ENCODE measurements at places on chromosomes 1 and 21.

GRCh38 chr1:95122151-95122697 is 5.1 kb downstream of the TLCD4 start:
- DNase-seq, result no peak

GRCh38 chr1:54996359-54996868 is 2.3 kb upstream of the BSND start:
- peak; percentile 82 for DNase-seq

DNA sequence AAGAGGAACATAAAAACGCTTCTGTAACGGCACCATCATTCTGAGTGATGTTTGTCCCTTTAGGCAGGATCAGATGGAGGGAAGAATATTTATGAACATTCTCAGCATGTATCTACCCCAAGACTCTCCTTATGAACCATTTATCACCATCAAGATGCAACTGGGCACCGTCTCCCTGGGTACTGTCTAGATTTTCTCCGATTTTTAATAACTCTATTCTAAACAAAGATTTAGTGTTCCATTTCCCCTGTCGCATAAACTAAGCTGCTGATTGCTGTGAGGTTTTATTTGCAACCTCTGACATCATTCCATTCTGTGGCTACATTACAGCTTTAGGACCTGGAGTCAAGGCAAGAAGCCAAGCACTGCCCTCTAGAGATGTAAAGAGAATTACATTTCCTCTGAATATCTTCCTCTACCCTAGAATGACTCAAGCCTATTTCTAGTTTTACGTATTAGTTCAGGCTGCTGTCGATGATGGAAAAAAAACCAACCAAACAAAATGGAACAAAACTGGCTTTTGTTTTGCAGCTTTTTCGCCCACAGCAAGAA is 130.1 kb upstream of the MAP1LC3C start:
- DNase-seq, result no peak

DNA sequence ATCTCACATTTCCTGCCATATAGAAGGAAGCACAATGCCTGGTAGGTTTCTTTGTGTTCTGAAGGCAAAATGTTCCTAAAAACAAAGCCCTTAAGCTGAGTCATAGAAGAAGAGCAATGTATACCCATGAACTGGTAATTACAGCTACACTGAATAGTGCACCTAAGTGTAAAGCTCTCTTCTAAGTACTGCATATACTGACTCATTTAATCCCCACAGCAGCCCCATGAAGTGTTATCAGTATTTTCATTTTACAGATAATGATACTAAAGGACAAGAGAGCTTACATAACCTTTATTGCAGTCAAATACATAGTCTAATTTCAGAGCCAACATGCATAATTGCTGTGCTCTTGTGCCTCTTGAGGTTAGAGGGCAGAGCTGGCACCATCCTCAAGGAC is 239.9 kb downstream of the DPYD start:
- DNase-seq, result no peak

- no peak for DNase-seq
Measured at GRCh38 chr1:6967431-6968111, 182.3 kb downstream of the CAMTA1 start.

- DNase-seq, result no peak
Measured at GRCh38 chr1:46646331-46646730, 21.8 kb downstream of the ATPAF1 start.

DNA sequence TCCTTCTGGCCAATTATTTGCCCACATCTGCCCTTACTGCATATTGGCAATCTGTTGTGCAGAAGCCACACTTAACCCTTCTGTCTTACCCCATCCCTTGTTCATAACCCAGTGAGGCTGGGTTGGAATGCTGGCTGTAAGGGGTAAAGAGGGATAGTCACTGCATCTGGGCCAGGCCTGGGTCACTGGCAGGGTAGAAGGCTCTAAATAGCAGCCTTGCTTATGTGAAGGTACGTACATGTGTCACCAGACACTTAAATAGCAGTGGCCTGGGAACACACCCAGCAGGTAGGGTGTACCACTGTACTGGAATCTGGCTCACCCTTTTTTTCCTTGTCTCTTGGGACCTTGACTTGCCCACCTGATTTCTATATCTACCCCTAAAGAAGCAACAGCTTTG is 9.9 kb upstream of the TARS2 start:
- DNase-seq, result no peak

DNA sequence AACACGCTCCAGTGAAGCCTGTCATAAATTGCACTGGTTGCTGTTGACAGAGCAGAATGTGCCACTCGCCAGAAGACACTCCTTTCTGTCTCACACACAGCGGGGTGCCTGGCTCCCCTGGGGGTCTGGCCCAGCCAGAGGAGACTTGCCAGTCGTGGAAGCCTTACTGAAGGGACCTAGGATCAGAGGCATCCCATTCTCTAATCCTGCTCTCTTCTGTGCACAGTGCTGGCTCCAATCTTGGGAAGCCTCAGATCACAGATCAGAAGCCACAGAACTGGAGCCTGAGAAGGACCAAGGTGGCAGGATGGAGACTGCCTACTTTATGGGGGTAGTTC is 1.4 kb downstream of the SLC9A1 start:
- DNase-seq, result no peak

DNA sequence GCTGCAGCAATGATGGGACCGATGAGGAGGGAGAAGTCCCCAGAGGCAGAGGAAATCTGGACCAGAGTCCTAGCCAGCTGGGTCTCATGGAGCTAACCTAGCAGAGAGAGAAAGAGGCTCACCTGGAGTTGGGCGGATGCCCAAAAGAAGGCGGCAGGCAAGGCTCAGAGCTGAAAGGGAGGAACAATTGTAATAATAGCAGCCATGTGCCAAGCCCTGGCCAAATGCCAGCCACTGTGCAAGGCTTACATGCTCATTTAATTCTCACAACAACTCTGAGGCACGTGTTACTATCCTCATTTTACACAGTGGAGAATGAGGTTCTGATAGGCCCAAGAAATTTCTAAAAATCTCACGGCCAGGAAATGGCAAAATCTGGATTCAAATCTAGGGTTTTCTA is 50.0 kb upstream of the ZNF648 start:
- DNase-seq, result no peak

- no peak for DNase-seq
Measured at GRCh38 chr21:34669149-34669879, 520 bp downstream of the CLIC6 start.

DNA sequence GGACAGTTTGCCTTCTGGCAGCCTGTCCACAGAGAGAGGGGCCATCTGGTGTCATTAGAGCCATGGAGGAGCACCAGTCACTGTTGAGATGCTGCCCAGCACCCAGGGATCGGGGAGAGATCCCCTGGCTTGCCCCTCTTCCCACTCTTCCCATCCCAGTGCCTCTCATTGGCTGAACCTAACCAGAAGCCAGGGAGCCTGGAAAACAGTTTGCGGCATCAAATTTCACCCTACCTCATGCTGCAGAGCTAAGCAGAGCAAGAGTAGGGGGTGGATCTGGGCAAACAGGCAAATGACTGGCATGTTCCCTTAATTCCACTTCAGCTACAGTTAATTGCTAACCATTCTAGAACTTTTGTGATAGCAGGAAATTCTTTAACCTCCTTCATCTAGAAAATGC is 19.1 kb downstream of the TRAF5 start:
- DNase-seq, result no peak

DNA sequence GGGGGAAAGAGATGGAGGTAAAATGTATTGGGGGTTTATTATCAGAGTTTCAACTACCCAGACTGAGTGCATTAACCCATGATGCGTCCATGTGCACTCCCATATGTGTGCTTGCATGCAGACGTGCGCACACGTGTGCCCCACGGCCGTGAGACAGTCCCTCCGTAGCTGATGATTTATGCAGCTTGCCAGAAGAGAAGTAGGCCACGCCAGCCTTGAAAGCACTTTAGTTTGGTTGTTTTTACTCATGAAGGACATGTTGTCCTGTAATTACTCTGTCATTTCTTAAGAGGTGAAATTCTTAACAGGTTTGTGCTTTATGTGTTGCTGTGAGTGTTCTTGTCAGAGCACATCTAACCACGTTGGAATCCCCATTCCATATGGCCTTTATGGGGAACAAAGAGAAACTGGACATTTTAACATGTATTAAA is 467.8 kb downstream of the LMO4 start:
- no peak for DNase-seq

- DNase-seq, result peak; percentile 50
Measured at GRCh38 chr1:24503059-24503751, 569 bp downstream of the RCAN3 start.

- DNase-seq, result no peak
Measured at GRCh38 chr1:5580926-5581325, 411.3 kb downstream of the NPHP4 start.

DNA sequence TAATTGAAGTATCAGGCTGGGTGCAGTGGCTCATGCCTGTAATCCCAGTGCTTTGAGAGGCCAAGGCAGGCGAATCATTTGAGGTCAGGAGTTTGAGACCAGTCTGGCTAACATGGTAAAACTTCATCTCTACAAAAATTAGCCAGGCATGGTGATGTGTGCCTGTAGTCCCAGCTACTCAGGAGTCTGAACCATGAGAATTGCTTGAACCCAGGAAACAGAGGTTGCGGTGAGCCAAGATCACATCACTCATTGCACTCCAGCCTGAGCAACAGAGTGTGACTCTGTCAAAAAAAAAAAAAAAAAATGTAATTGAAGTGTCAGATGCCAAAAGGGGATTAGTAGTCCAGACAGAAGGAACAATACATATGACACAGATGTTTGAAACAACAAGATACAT is 56.7 kb downstream of the SLC44A5 start:
- DNase-seq, result no peak

DNA sequence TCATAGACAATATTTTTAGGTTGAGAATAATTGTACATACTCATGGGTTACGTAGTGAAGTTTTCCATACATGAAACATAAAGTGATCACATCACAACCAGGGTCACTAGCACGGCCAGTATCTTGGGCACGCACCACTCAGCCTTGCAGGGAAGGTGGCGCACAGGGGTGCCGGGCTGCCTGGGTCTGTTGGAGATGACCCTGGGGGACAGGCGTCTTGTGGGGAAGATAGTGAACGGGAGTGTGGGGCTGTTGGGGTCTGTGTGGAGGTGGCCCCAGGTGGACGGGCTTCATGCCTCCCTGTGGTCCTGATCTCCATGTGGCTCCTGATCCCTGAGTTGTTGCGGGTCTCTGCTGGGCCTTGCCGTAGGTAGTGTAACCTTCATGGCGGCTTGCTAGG is 38.3 kb upstream of the PRSS38 start:
- no peak for DNase-seq

DNA sequence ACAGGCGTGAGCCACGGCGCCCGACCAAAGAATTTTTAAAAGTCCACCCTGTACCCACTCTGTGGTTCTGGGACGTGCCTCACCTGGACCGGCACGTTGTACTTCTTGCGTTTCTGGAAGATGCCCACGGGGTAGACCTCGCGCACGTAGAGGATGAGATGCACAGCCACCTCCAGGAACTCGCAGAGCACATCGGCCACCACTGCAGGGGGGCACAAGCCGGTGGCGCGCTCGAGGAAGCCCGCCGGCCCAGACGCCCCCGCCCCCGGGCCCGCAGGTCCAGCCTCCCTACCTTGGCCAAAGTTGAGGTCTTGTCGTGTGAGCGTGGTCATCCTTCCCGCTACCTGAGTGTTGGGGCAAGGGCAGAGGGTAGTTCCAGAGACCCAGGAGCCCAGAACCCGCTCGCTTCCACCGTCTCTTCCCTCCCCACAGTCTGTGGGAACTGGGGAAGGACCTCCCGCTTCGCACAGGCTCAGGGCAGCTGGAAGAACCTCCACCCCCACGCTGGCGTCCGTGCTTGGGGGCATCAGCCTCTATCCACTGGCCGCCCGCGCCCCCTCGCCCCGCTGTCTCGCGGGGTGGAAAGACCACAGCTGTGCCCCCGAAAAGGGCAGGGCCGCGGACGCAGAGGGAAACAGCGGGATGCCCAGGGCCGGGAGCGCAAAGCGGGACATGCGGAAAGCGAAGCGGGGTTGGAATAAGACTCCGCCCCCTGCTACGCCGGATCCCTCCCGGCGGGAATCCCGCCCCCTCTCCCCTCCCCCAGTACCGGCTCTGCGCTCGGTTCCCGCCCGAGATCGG is 478 bp downstream of the MAD2L2 start:
- DNase-seq, result no peak

DNA sequence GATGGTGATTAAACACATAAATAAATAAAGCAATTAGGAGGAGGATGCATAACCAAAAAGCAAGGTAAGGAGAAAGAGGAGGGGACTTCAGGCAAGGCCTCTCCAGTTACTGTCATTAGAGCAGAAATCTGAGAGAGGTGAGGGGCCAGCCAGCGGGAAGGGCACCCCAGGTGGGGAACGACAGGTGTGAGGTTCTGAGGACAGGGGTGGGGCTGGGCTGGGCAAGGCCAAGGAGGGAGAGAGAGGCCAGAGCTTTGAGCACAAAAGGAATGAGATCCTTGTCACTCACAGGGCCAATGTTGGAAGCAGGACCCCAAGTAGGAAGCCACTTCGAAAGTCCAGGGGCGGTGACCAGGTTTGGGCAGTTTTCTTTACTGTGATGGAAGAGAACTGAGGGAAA is 182.2 kb upstream of the RAB4A start:
- DNase-seq, result no peak

GRCh38 chr1:231058416-231059109 is 18.5 kb upstream of the FAM89A start:
- DNase-seq, result no peak

GRCh38 chr1:245154429-245155271 is at the start of gene KIF26B:
Gene KIF26B (plus strand): TSS chr1:245154985. CDS start chr1:245155425, 440 bp downstream.
- no peak for DNase-seq

GRCh38 chr1:240031009-240031408 is 60.7 kb upstream of the FMN2 start:
- DNase-seq, result no peak

DNA sequence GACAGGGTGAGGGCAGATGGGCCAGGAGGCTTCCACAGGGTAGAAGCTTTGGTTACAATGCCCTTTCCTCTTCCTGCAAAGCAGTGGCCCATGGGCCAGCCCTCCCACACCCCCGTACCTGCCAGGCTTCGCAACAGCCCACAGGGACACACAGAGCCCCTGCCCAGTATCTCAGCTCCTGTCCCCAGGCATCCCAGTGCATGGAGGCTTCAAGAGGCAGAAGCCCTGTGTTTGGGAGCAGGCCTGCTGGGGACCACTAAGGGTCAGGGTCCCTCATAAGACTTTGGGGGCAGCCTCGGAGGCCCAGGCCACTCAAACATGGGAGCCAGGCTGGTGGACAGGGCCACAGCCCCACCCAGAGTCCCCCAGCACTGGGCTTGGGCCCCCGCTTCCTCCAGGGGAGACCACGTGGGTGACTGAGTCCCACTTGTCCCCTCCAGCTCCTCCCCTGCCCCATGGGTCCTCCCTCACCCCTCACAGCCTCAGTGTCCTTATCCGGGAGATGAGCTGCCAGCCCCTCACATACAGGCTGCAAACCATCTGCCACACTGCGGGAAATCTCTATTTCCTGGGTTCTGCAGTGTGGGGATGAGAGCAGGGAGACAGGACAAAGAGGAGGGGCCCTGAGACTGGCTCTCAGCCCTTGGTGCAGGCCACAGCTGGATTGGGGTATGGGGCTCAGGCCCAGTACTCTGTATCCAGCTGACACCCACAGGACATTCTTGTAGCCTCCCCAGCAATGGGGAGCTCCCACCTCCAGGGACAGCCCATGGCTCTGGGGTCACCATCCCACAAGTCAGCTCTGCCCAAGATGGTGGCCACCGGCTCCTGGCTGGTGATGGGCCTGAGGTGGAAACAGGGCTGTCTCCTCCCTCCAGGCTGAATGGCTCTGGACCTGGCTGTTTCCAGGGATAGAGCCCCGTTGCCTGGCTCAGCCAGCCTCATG is 50.7 kb downstream of the WNT9A start:
- no peak for DNase-seq

GRCh38 chr1:244325056-244325758 is 126.5 kb downstream of the ADSS2 start:
- peak; percentile 67 for DNase-seq
